Spleen (tissue), 13 donors: ENCODE measurements at places on chromosomes 11 and 22. TPM values are rescaled to one million over a fixed set of nuclear protein-coding genes. Genes with fewer than 3 reads are reported as not detected.

GRCh38 chr11:25779033-25779432 is 552.9 kb upstream of the ANO3 start:
- no peak for DNase-seq

DNA sequence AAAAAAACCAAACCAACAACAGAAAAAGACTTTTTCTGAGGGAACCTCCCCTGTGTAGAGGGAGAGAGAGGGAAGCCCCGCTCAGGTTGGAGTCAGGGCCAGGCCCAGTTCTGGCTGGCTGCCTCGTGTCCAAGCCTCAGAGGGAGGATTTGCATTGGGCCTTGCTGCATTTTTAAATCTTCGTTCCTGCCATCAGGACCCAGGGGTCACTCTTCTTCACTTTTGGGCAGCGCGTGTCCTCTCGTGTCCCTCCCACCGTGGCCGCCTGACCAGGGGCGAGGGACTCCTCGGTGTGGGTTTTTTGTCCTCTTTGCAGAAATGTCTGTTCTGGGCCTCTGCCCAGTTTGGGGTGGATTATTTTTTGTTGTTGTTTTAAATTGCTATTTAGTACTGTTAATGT is 57.9 kb downstream of the LRRC74B start:
- DNase-seq: no peak

DNA sequence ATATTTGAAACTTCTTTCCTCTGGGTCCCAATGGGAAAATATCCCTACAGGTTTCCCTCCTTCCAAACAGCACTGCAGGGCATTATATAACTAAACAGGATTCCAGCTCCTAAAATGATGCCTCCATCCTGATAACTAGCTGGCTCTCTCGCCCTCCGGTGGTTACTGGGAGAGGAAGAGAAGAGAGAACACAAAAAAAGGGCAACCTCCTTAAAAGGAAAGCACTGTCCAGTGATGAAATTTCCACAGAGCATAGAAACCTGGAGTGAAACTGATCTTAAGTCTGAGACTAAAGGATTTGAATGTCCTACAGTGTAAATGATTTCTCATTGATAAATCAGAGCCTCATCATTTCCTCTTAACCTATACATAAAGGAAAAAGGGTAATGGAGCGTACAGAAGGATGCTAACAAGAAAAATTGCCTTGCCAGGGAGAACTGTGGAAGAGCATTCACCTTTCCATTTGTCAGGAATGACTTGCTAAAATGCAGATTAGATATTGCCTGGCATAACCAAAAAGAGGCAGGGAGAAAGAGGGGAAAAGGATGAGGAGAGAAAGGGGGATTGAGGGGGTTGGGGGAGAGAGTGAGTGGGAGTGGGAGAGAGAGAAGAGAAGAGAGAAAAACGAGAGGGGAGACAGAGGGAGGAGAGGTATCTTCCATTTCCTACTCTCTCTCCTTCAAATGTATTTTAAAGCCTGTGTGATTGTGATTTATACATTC is 121.3 kb downstream of the APOL5 start:
- no peak for DNase-seq

- DNase-seq: peak; percentile 40
Observed at GRCh38 chr22:49532869-49533802, 294.5 kb downstream of the BRD1 start.

DNA sequence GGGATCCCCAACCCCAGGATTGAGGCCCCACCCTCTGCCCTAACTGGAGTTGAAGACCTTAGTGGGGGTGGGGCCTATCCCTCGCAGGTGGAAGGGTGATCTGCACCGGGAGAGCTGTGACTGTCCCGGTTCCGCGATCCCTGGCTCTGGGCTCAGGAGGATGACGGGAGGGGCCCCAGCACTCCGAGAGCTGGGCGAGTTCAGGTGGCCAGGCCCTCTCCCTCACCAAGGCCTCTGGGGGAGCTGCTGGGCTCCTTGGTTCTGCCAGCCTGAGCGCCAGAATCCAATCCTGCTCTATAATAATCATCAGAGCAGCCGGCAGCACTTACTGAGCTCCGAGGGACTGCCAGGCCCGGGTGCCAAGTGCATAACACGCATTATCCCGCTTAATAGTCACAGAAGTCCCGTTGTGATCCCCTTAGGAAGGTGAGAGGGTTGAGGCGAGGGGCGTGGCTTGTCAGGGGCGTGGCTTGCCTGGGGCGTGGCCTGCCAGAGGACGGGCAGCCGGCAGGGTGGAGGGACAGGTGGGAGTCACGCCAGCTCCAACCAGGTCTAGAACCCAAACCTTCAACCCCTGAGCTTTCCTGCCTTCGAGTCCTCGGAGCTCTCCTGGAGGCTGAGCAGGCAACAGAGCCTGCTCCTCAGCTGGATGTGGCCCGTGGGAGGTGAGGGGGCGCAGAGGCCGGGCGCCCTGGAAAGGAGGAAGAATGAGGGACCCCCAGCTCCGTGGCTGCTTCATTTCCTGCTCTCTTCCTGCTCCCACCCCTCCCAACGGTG is 7.3 kb upstream of the SYT7 start:
- peak; percentile 83 for DNase-seq

DNA sequence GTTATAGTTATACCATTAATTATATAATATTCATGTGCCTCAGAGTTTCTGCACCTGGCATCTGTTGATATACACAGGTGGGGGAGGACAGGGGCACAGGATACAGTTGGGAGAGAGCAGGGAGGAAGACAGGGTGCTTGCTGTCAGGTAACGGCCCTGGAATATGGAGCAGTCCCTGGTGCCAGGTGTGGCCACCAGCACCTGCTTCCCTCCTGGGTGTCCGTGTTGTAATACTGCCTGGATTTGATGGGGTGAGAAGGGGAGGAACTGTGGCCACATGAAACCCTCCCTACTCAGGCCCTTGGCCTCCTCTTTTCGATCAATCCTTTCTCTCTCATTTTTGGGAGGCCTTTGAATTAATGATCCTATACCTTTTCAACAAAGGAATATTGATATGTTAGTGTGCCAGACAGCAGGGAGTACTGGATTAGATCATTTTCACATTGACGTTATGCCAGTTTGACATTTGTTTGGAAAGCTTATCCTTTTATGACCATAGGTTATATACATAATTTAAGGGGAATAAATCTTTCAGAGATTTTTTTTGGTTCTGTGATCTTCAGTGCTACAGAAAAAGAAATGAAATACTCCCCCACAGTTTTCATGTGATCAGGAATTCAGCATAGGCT is 88.6 kb downstream of the TEAD1 start:
- DNase-seq: no peak

- no peak for DNase-seq
Observed at GRCh38 chr11:62108017-62108750, 15.6 kb upstream of the INCENP start.

DNA sequence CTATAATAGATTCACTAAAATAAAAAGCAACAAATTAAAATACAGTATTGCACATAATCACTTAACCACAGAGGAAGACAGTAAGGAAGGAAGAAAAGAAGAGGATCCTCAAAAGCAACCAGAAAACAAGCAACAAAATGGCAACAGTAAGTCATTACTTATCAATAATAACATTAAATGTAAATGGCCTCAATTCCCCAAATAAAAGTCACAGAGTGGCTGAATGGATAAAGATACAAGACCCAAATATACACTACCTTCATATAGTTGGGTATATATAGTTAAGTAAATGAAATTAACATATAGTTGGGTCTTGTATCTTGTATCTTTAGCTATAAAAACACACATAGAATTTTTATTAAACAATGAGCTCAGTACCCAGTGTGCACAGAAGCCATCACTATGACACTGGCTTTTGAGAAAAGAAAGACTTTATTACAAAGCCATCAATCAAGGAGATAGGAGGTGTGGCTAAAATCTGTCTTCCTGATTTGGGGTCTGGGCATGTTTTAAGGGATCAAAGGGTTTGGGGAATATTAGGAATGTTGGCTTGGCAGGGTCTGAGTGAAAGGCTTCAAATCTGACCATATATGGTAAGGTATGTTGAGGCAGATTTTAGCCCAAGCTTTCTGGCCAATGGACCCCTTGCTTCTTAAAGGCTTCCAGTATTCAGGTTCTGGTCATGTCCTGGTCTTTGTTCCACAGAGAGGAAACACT is 13.4 kb upstream of the GLYAT start:
- DNase-seq: no peak

GRCh38 chr11:2921261-2921660 is 8.0 kb downstream of the PHLDA2 start:
- DNase-seq: no peak

GRCh38 chr11:116409238-116409637 is 363.5 kb downstream of the BUD13 start:
- no peak for DNase-seq

GRCh38 chr11:15523543-15523942 is 408.8 kb downstream of the INSC start:
- DNase-seq: no peak

GRCh38 chr11:132125988-132126871 is 755.8 kb downstream of the NTM start:
- no peak for DNase-seq

GRCh38 chr11:108561535-108561991 is 32.0 kb downstream of the EXPH5 start:
- no peak for DNase-seq

GRCh38 chr11:58691675-58692074 is 40.1 kb downstream of the GLYAT start:
- DNase-seq: no peak

DNA sequence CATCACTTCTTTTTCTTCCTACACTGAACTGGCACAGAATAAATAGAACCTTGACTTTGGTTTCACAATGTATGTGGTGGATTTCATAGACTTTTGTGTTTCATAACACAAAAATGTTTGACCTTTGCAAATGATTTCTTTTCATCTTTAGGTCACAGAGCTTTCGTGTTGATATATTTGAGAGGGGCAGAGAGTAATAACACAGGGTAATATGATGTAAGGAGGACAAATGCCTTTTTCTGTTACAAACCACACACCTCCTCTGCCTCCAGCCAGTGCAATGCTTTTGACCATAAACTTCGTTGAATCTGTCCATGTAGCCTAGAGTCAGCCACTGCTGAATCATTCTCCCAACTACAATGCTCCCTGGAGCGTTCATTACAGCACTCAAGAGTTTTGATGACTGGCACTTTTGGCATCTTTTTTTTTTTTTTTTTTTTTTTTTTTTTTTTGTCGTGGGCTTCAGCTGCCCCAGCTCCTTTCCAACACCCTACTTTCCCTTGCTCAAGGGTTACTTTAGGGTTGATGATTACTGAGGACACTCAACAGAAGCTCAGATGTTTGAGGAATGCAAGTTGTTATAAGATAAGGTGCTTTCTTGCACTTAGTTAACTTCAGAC is 11.4 kb upstream of the CAT start:
- no peak for DNase-seq

DNA sequence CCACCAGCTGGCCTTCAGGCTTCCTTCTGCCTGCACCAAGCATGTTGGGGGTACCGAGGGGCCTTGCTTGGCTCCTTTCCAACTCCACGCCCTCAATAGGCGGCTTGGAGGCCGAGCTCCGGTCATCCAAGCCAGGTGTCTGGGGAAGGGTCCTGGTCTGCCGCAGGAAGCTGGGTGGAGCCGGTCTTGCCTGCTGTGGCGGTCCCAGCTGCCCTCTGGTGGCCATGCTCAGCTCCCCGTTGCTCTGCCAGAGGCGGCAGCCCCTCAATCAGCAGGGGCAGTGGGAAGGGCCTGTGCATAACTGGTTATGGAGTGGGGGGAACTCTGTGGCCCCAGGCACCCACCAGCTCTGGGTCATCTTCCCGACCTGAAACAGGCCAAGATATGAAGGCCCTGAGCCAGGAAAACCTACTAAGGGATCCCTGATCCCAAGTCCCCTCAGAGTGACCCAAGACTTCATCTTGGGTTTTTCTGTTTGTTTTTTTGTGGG is 3.2 kb downstream of the ARVCF start:
- DNase-seq: peak; percentile 86

DNA sequence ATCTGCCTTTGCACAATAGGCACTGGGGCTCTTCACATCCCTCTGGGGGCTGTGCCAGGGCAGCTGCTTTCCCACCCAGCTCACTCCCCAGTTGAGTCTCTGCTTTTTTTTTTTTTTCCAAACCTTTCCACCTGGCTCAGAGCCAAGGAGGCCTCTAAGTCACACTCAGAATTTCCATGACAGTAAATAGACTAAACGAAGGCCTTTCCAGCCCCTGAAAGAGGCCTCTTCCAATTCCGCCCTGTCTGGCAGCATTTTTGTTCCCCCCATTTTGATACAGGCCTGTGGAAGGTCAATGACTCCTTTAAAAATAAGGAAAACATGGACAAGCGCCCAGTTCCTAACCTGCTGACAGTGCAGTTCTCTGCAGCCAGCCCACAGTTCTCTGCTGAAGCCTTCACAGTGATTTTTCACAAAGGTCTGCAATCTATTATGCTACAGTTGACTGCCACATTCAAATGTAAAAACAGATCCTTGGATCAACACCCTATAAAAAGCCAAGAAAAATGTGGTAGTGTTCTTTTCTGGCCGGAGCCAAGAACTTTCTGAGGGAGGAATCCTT is 107.5 kb upstream of the SESN3 start:
- DNase-seq: peak; percentile 70

DNA sequence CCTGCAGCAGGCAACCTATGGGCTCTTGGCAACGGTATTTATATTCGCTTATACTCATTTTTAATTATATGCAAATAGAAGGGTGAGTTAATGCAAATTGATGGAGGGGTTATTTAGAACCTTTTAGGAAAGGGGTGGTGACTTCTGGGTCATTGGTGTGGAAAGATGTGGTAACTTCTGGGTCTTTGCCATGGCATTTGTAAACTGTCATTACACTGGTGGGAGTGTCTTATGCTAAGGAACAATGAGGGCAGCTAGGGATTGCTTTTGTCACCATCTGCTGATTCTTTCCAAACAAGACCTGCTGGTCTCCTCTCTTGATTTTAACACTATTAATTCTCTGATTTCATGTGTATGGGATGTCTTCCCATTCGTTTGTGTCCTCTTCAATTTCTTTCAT is 11.7 kb upstream of the KAT5 start:
- DNase-seq: no peak

DNA sequence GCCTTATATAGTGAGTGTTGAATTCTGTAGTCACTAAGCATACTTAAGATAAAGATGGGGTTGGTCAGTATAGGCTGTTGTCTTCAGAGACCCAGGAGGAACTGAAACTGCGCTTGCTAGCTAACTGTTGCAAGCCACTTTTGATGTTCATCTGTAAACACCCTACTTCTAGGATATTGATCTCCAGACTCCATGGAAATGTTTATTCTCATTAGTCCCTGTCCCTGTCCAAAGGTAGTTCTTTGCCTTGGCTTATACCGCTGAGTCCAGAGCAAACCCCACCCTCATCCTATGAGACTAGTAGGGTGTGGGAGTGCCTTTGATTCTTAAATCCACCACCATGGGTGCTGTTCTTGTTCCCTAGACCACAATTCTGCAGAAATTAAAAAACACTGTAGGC is 36.4 kb downstream of the DEPDC5 start:
- no peak for DNase-seq

Gene INS
- 2.4 TPM for polyA plus RNA-seq

Gene PHLDA2
- 1.5 TPM for polyA plus RNA-seq

Gene FAM111B
- polyA plus RNA-seq: 1.6 TPM

Gene THYN1
- polyA plus RNA-seq: 51.9 TPM

Gene NOX4
- polyA plus RNA-seq: 1.0 TPM

Gene TRIOBP
- 62.0 TPM for polyA plus RNA-seq

Gene IMMP1L
- 29.8 TPM for polyA plus RNA-seq

Gene TRIM49
- not detected for polyA plus RNA-seq

Gene SBF2
- polyA plus RNA-seq: 4.3 TPM

Gene SYT8
- not detected for polyA plus RNA-seq

Gene EHF
- 0.29 TPM for polyA plus RNA-seq

Gene PGM2L1
- 0.99 TPM for polyA plus RNA-seq

Gene NUP98
- polyA plus RNA-seq: 21.4 TPM

Gene TPBGL
- polyA plus RNA-seq: 0.11 TPM
